ENCODE measurements at places on chromosomes 4 and X. TPM values are rescaled to one million over a fixed set of nuclear protein-coding genes. Genes with fewer than 3 reads are reported as not detected.
A peak's percentile ranks its signal among the peaks of the same experiment; 100 is the strongest.

- H3K27me3 ChIP-seq = no peaks in the 10 kb centered on the region
- no peaks in the 10 kb centered on the region for H3K36me3 ChIP-seq
- DNase-seq = no peak
- H3K27ac ChIP-seq = no peak overlapping the region
- H3K4me1 ChIP-seq = no peaks in the 10 kb centered on the region
Measured at GRCh38 chr4:93063325-93063724, 759.6 kb downstream of the GRID2 start.

The KIAA1210 gene
- total RNA-seq = not detected

The NHS gene
- total RNA-seq = 0.89 TPM

DNA sequence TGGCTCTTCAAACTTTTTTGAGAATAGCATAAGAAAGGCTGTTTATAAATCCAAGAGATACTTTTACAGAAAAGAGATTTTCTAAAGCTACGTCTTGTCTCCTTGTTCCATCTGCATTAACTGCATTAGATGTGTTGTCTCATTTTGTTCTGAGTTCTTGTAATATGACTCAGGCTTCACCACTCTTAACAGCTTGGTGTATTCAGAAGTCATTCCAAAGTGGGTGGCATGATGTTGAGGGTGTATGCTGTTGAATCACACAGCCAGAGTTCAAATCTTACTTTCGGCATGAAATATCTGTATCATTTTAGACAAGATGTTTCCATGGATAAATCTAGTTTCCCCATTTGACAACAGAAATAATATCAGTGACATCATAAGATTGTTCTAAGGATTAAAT, 30.1 kb downstream of the SYTL5 start:
- no peaks in the 10 kb centered on the region for H3K4me1 ChIP-seq
- H3K27me3 ChIP-seq = no peaks in the 10 kb centered on the region
- H3K36me3 ChIP-seq = no peaks in the 10 kb centered on the region
- DNase-seq = no peak
- no peak overlapping the region for H3K27ac ChIP-seq

- DNase-seq = peak; percentile 95
- no peak overlapping the region for H3K4me3 ChIP-seq
- no peaks in the 10 kb centered on the region for H3K4me1 ChIP-seq
- no peaks in the 10 kb centered on the region for H3K36me3 ChIP-seq
- no peak overlapping the region for H3K27ac ChIP-seq
Measured at GRCh38 chrX:129622757-129623301, 31.9 kb downstream of the APLN start.

GRCh38 chr4:119212964-119213606, 572 bp downstream of the USP53 start:
- peak overlapping the region; percentile 73 for H3K4me3 ChIP-seq
- H3K27me3 ChIP-seq = no peaks in the 10 kb centered on the region
- H3K36me3 ChIP-seq = no peaks in the 10 kb centered on the region
- H3K27ac ChIP-seq = peak overlapping the region; percentile 91
- H3K4me1 ChIP-seq = peaks cover 34% of the 10 kb centered on the region

DNA sequence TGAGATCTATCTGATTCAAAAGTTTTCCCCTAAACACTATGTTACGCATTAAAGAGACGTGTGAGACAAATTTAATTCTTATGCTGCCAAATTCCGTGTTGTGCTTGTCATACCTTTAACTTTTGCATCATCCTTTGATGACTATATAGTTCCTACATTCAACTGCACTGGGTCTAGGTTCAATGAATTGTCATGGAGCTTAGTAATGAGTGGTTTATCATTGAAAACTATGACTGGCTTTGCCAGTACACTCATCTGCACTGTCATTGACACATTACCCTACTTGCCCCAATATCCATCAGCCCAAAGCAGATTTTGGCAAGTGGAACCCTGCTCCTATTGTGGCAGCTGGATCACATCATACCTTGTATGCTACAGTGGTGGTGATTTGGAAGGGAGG, 882.9 kb upstream of the SLIT2 start:
- no peak for DNase-seq
- H3K4me1 ChIP-seq = no peaks in the 10 kb centered on the region
- no peaks in the 10 kb centered on the region for H3K27me3 ChIP-seq

The SHISA3 gene
- total RNA-seq = 13.3 TPM

The ZCCHC12 gene
- total RNA-seq = 5.0 TPM

The TLR3 gene
- total RNA-seq = 0.21 TPM

The COL4A5 gene
- total RNA-seq = 228 TPM

The RIBC1 gene
- 2.7 TPM for total RNA-seq

The MID1 gene
- 41.2 TPM for total RNA-seq

- no peak for DNase-seq
- no peaks in the 10 kb centered on the region for H3K27me3 ChIP-seq
- H3K4me3 ChIP-seq = no peak overlapping the region
Measured at GRCh38 chr4:72366601-72367000, 202.4 kb downstream of the ADAMTS3 start.

The ZIC3 gene
- 2.4 TPM for total RNA-seq

DNA sequence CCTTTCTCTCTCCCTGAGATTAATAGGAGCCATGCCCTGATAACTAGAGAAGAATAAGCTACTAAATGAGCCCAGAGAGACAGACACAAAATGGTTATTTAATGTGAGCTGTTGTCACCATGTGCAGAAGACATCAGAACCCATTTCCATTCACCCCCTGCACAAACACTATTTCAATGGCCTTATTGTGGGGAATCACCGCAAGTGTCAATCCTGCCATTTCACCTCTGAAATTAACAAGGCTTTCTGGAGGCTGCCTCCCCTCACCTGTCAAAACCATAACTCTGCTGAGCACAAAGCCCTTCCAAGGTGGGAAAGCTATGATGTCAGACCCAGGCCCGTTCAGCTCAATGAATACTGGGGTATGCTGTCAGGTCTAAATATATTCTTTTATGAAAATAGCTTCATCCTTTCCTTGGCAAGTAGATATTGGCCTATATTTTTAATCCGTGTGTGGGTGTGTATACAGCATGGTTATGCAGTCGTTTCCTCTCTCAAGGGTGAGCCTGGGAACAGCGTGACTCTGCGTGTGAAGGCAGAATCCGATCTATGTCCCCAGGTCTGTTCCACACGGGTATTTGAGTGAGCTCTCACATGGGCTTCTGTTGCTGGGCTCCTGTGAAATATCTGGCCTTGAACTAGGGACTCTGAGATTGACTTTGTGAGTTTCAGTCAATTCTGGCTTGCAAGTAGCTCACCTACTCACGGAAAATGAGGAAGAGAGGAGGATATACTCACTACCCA, 266.3 kb downstream of the FBXW7 start:
- peaks cover 12% of the 10 kb centered on the region for H3K4me1 ChIP-seq
- no peaks in the 10 kb centered on the region for H3K36me3 ChIP-seq

The F9 gene
- not detected for total RNA-seq

All from cardiac muscle cell (in vitro differentiated cells and primary cell).